ENCODE measurements at places on chromosomes 3 and 15.

- DNase-seq = no peak
Measured at GRCh38 chr3:30977592-30977991, 83.1 kb upstream of the GADL1 start.

DNA sequence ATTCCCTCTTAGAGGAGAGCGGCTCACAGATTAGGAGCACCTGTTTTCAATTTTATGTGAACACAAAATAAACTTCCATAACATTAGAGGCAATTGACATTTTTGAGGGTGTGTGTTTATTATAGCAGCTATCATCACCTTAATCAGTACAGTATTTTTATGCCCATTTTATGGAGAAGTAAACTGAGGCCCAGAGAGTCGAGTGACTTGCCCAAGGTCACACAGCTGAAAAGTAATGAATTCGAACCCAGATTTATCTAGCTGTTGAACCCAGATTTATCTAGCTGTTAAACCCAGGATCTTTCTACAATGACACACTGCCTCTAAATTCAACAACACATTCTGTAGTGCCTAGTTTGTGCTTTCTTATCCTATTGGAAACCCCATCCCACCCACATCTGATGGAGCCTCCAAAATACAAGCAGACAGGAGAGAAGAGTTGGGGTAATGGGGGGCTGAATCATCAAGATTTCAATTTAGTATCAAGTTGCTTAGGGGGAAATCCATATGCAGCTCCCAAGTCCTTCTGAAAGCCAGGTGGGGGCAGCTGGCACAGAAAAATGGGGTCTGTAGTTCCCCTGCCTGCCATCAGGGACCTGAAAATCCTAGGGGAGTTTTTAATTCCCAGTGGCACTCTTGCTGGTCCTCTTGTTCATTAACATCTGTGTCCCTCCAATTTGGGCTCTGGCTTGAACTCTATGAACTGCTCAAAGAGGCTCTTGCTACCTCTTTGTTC lies 50.4 kb upstream of the TRA2B start:
- DNase-seq = no peak

- peak; percentile 43 for DNase-seq
Measured at GRCh38 chr3:15097891-15098290, 1.1 kb downstream of the RBSN start.

DNA sequence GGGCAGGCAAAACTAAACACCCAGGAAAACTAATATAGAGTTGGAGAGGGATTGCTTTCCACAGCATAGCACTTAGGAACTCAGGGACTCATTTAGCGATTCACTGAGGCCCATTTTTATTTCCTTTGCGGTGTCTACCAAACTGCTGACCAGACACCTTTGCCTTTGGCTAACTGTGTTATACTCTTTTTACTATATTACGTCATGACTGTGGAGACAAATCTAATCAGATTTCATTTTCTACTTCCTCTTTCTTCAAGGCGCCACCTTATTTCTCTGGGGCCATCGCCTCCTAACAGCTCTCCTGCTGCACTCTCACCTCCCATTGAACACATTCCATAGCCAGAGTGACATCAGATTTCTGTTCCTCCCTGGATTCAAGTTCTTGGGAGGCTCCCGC lies 215.7 kb upstream of the WNT5A start:
- no peak for DNase-seq

DNA sequence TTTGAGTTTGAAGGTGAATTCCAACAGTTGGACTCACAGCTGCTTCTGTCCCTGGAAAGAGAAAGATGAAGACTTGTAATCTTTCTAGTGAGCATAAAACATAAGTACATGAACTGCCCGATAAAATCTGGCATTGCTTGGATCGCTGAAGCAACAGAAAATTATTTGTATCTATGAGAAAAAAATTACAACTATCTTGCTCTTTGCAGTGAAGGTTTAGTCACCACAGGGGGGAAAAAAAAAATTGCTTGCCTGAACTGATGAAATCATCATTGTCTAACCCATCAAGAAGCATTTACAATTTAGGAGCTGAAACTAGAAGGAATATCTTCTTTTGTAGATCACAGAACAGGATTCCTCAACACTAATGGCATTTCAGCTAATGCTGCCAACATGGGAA lies 20.0 kb downstream of the TMEM207 start:
- no peak for DNase-seq

- no peak for DNase-seq
Measured at GRCh38 chr3:146169891-146170290, 8.9 kb upstream of the PLOD2 start.

GRCh38 chr15:101189409-101190091 lies 62.3 kb downstream of the CHSY1 start:
- DNase-seq = no peak

- DNase-seq = no peak
Measured at GRCh38 chr15:90887037-90887481, 2.8 kb downstream of the FES start.

GRCh38 chr3:115359536-115359935 lies 212.4 kb upstream of the ZBTB20 start:
- no peak for DNase-seq

GRCh38 chr3:54994111-54994513 lies 66.3 kb upstream of the LRTM1 start:
- DNase-seq = no peak

DNA sequence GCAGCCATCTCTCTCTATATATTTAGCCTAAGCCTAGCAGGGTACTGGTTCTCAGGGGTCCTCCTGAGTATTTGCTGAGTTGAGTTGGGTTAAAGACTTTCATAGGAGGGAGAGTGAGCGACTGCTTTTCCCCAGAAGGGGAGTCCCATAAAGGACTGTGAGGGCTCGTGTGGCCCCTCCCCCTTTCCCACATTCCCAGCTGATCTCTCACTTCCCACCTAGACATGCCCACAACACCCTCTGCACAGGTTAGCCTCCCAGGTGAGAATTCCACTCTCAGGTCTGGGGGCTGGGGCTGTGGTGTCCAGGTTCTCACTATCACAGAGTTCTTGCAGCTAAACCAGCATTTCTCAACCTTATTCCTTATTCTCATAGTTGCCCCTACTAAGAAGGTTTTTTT lies 15.8 kb downstream of the EPHB1 start:
- no peak for DNase-seq

DNA sequence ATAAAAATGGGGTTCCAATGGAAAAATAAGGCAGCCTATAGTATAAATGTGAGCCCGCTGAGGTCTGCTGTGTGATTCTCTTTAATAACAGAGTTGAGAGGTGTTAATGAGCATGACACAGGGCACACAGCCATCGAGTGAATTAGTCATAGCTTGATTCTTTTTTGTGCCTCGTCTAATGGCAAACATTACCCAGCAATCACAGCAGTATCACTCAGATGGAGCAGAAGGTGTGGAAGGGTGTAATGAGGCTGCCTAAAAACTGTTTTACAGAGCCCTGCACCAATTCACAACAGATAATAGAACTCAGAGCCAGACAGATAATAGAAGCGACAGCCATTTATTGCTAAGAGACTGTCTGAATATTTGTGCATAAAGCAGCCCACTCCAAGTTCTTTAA lies 178.6 kb upstream of the TPRG1 start:
- DNase-seq = no peak

- no peak for DNase-seq
Measured at GRCh38 chr15:100049936-100050876, 291.6 kb downstream of the ADAMTS17 start.

DNA sequence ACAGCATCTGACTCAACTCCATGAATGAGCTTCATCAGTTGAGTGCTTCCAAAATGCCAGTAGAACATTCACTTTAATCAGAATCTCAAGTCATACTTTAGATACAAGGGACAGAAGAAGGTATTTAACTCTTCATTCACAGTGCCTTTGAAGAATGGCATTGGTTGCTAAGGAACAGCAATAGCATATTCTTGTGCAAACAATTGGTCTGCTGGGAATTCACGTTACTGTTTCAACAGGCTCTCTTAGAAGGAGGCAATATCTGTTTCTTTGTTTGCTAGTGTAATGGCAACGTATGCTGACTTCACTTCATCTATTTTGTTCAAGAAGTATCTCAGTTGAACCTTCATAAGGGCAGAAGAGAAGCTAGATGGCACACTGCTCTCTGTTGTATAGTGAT lies 113.9 kb downstream of the TMEM108 start:
- DNase-seq = no peak

DNA sequence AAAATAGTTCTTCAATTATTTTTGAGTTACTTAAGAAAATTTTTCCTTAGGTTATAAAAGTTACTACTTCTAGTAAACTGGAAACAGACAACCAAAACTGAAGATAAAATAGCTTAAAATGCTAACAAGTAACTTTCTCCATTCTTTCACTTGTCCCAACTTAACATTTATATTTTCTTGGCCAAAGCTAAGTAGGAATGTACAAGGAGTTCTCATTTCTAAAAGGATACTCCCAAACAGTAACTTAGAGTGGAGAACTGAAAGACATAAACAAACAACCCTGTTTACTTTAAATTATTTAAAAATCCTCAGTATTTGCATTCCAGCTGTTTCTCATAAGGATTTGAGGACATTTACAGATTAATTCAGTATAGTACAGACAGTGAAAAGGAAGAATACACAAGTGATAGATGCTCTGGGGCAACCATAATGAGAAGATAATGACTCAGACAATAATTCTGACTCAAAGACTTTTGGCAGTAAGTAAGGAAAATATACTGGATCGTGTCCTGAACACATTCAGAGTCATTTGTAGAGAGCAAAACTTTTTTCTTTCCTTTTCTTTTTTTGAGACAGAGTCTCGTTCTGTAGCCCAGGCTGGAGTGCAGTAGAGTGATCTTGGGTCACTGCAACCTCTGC lies 29.2 kb upstream of the ANXA2 start:
- no peak for DNase-seq

DNA sequence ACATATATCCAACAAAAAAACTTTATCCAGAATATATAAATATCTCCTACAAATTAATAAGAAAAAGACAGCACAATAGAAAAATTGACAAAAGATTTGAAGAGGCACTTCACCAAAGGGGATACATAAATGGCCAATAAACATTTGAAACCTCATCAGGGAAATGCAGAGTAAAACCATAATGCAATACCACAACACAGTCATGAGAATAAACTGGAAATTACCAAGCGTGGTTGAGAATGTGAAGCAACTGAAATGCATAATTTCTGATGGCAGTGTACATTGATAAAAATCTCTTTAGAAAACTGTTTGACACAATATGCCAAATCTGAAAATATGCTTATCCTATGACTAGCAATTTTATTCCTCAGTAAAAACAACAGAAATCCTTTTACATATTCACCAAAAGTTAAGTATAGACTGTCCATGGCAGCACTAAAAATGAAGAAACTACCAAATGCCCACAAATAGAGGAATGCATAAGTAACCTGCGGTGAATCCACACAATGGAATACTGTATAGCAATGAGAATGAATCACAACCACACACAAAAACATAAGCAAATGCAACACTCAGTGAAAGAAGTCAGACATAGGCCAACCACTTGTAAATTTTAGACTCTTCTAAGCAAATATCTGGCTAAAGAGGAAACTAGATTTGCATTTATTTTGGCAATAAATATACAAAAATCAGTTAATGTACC lies 7.9 kb downstream of the LYZL4 start:
- DNase-seq = no peak

- no peak for DNase-seq
Measured at GRCh38 chr3:194503081-194503531, 16.3 kb upstream of the ATP13A3 start.

DNA sequence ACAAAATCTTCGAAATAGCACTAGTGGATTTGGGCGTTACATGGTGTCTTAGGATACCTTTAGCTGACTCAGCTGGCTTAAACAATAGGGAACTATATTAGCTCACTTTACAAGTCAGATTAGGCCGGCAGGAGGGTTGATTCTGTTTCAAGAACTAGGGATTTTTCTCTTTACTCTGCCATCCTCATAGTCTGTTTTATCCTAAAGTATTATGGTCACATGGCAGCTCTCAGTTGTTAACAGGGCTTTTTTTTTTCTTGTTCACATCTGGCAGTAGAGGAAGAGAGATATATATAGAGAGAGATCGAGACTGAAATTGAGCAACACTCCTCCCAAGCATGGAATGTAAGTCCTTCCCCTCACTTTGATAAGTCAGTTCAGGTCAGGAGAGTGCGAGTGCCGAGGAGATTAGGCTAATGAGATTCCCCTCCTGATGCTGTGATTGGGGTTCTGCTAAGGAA lies 32.9 kb downstream of the CHP1 start:
- DNase-seq = no peak

DNA sequence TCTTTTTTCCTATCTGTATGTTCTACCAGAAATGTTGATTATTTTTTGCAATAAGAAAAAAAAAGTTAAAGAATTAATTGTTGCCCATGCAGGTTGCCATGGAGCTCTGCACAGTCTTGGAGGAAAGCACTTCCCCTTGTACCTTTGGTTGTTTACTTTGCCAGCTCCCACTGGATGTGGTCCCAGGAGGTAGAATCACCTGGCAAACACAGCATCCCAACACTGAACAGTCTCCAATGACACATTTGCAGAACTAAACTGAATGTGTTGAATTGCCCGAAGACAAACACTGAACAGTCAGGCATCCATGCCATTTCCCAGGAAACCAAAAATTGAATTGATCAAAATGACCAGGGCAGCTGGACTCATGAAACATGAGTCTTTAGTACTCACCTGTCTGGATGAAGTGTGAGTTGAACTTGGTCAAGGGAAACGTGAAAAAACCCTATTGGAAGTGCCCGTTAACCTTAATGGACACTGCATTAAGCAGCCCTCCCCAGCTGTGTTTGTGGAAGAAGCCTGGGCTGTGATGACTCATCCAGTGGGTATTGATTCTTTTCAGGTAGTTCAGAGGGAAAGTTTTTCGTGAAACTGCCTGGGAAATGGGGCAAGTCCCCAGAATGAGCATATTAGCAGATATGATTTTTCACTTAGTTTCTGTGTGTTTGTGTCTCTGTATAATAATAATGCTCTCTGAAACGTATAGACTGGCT lies 284.7 kb upstream of the STT3B start:
- DNase-seq = peak; percentile 45

DNA sequence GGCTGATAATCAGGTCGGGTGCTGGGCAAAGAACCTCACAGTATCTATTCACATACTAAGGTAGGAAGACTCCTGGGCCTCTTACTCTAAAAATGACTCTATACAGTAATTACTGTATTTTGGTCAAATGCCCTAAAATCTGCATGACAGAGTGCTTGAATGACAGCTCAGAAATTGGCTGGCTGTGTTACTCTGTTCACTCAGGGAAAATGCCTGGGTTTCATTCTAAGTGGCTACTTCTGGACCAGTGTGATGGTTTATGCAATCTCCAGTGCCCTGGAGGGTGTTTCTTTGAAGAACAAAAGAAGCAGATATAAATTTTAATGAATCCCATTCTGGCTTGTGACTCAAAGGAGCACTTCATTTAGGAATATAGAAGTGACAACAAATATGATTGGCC lies 2.2 kb downstream of the GABRR3 start:
- no peak for DNase-seq

GRCh38 chr15:66768987-66769386 lies 67.0 kb downstream of the SMAD6 start:
- DNase-seq = no peak

Data from activated naive CD8-positive, alpha-beta T cell treated with anti-CD3 and anti-CD28 coated beads for 36 hours (primary cell).